ENCODE measurements at places on chromosomes 1 and 21. TPM values are rescaled to one million over a fixed set of nuclear protein-coding genes. Genes with fewer than 3 reads are reported as not detected.

Gene IRF6
- 28.7 TPM for total RNA-seq

Gene LIN28A
- total RNA-seq = not detected

Gene OXCT2
- 0.79 TPM for total RNA-seq

Gene ERICH3
- total RNA-seq = not detected

Gene CLEC20A
- total RNA-seq = 0.43 TPM

Gene ZFP69B
- total RNA-seq = 2.7 TPM

Gene PHF13
- 23.6 TPM for total RNA-seq

Gene LCE1E
- total RNA-seq = not detected

Gene PRAMEF26
- total RNA-seq = not detected

Gene TIMM17A
- 44.6 TPM for total RNA-seq

Gene RIPK4
- total RNA-seq = 9.2 TPM

Gene TMPRSS3
- not detected for total RNA-seq

Gene OLIG1
- not detected for total RNA-seq

Gene ZNF691
- total RNA-seq = 11.4 TPM

Gene OR2L2
- total RNA-seq = not detected

Gene TMEM54
- 98.6 TPM for total RNA-seq

Gene PLCH2
- total RNA-seq = 0.39 TPM

Gene SLC30A10
- total RNA-seq = not detected

Gene CRB1
- total RNA-seq = under 0.01 TPM

Gene VSIG8
- total RNA-seq = 0.39 TPM

Gene KCNK2
- 0.11 TPM for total RNA-seq

Gene ZFP69
- 4.7 TPM for total RNA-seq

Gene NCF2
- total RNA-seq = 48.4 TPM

Gene GCSAML
- total RNA-seq = under 0.01 TPM

Gene FCRL2
- not detected for total RNA-seq

Gene CELA2A
- total RNA-seq = not detected

Gene LAPTM5
- 3.6 TPM for total RNA-seq

Gene UFC1
- 61.9 TPM for total RNA-seq

Gene RHOC
- total RNA-seq = 1,206 TPM

Gene HSPA6
- 0.22 TPM for total RNA-seq

Gene GBP7
- total RNA-seq = not detected

Gene RHD
- total RNA-seq = not detected

Gene DIRAS3
- total RNA-seq = not detected

Gene LRRC7
- not detected for total RNA-seq

Gene ANKRD45
- not detected for total RNA-seq

Gene FBLIM1
- 373 TPM for total RNA-seq

Gene CFHR4
- total RNA-seq = not detected

Gene FAM72C
- total RNA-seq = under 0.01 TPM

Measured in placental epithelial cell (primary cell).